ENCODE measurements at places on chromosomes 11 and 22.

DNA sequence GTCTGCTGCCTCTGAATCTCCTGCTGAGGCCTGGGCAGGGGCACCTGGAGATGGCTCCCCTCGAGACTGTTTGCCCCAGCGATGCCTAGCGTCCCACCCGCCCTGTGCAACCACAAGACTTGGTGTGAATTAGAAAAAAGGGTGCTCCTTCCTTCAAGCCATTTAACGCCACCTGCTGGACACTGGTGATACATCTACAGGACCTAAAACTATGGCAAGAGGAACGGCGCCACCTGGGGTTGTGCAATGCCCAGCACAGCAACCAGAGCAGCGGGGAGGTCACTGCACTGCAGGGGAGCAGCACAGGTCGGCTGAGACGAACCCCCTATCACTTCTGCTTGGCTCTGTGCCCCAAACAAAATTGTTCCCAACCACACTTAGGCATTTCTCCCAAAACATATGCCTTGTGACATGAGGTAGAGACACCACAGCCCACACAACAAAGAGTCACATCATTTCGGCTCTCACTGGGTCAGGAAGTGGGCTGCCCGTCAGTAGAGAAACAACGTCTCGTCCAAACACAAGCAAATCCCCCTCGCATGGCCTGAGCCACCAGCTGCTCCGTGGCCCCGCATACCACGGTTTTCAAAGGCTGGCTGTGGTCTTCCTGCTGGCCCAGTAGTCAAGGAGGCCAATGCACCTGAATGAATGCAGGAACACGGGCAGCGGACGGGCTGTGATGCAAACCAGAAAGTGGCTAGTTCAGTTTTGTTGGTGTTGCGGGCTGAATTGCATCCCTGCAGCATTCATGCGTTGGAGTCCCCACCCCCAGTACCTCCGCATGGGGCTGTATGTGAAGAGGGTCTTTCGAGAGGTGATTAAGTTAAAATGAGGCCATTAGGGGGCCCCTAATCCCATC lies 171.9 kb downstream of the SHANK2 start:
- peak; percentile 80 for DNase-seq

DNA sequence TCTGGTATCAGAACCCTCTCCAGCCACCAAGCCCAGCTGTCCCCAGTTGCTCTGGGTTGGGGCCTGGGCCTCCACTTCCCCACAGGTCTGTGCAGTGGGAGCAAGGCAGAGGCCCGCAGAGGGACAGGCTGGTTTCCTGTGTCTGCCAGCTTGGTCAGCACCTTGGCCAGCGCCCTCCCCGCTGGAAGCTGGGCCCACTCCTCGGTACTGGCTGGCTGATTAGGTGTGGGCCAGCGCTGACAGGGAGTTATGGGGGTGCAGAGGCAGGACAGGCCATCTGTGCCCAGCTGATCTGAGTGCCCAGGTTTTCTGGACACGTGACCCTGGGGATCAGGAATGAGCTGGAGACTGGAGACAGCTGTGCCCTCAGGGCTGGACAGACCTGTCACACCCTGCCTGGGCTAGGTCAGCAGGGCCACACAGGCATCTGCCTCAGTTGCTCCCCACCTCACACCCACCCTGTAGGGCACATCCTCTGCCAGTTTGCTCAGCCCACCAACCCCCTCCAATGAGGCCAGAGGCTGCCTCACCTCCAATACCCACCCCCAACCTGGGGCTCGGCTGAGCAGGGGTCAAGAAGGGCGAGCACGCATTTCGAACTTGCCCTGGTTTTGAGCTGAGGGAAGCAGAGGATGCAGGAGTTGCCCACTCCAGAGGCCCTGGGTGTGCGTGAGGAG lies 175.3 kb downstream of the IGLL1 start:
- peak; percentile 39 for DNase-seq

DNA sequence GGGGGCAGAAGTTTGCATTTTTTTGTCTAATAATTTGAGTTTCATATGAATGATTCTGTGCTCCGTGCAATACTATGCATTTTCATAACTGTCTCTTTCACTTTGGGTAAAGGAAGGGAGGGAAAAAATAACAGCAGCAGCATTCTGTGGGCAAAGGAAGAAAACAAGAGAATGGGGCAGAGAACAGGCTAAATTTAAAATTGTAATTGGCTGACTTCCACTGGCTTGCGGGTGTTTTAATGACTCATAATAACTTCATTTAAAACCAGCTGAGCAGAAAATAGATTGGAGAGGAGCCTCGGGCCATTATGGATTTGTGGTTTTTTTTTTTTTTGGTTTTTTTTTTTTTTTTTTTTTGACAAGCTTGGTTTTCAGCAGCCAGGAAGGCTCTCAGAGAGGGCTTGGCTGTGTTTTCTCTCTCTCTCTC lies 107.4 kb downstream of the ZBTB16 start:
- DNase-seq: no peak

- DNase-seq: peak; percentile 92
These were observed 2.2 kb downstream of the CALCA start for GRCh38 chr11:14969901-14970323.

DNA sequence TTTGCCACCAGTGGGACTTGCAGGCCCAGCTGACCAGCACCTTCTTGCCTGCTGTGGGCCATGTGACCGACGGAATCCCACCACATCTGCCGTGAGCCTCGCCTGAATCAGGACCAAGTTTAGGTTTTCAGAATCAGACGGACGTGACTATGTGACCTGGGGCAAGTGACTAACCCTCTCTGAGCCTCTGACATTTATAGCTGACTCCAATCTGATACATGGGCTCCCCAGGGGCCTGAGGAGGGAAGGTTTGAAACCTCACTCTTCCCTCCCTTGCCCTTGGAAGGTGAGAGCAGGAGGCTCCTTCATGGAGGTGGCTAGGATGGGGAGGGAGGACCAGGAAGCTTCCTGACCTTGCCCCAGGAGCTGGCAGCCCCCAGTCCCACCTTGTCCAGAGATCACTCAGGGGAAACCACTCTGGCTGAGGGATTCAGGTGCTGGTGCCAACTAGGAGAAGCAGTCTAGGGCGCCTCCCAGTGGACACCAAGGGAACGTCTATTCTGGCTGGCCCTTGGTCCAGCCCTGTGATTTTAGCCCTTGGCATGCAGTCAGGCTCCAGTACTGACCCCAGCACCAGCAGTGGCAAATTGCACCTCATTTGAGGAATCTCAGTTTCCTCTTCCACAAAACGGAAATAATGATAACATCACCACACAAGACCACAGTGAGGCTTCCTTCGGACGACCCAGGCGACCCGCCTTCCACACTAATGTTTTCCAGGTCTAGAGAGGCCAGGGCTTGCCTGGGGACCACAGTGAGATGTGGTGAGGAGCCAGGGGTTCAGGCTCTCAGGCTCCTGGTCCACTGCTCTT lies 47.2 kb upstream of the SYT7 start:
- DNase-seq: peak; percentile 86

- no peak for DNase-seq
These were observed 176.2 kb downstream of the SBF2 start for GRCh38 chr11:10117709-10118351.

GRCh38 chr11:17610085-17610894 lies 63.2 kb downstream of the OTOG start:
- DNase-seq: no peak

GRCh38 chr11:117796872-117797529 lies at the start of gene DSCAML1:
Gene DSCAML1 (minus strand): TSS chr11:117797216. CDS start chr11:117797079, 137 bp downstream.
- DNase-seq: no peak

DNA sequence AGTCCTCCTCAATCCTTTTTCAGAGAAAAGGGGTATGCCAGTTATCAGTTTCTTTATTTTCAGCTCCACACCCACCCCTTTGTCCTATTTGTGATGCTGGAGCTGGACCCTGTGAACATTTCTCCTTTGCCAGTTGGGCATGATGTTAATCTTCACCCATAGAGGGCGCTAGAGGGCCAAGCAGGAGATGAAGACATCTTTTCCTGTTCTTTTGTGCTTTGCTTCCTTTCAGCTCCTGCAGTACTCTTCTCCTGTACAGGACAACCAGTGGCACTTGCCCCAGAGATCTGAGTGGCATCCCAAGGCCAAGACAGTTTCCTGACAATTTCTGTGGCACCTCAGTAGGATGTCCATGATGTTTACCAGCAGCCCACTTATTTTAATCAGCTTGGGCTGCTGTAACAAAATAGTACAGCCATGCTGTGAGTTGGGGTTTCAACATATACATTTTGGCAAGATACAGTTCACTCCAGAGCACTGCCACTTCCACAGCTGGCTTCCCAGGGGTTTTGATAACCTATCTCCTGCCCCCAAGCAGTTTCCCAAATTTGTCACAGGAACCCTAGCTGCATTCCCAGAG lies 4.6 kb downstream of the SAA2 start:
- peak; percentile 69 for DNase-seq

GRCh38 chr11:35549787-35550186 lies 24.4 kb upstream of the PAMR1 start:
- no peak for DNase-seq

- no peak for DNase-seq
These were observed 47.8 kb downstream of the ARHGAP42 start for GRCh38 chr11:100734743-100735527.

- no peak for DNase-seq
These were observed 5.1 kb downstream of the PATE2 start for GRCh38 chr11:125773516-125773915.

DNA sequence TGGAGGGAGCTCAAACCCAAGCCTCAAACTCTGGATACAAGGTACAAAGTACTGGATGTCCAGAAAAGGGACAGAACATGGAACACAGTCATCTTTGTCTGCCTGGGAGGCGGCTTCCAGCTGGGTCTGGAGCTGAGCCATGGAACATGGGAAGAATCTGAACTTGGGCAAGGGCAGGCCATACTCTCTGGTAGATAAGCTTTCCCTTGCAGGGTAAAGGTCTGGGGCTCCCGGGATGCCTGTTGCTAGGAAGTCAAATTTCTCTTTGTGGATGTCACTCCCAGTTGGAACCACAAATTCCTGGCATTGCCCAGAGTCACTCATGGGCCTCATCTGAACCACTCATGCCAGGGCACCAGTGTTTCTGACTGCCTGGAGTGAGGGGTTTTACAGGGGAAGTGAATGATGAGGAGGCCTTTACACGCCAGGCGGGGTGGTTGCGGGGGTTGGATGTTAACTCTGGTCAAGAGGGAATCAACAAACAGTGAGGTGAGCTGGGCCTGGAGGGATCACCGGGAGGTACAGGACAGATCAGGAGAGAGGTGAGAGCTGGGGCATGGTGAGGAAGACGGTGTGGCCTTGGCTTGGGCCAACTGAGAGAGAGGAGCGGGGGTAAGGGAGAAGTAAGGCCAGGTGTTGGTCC lies 5.7 kb downstream of the FTH1 start:
- no peak for DNase-seq

- no peak for DNase-seq
These were observed 838.6 kb downstream of the TBC1D22A start for GRCh38 chr22:47600791-47601625.

GRCh38 chr11:116333001-116333535 lies 439.7 kb downstream of the BUD13 start:
- DNase-seq: peak; percentile 5

DNA sequence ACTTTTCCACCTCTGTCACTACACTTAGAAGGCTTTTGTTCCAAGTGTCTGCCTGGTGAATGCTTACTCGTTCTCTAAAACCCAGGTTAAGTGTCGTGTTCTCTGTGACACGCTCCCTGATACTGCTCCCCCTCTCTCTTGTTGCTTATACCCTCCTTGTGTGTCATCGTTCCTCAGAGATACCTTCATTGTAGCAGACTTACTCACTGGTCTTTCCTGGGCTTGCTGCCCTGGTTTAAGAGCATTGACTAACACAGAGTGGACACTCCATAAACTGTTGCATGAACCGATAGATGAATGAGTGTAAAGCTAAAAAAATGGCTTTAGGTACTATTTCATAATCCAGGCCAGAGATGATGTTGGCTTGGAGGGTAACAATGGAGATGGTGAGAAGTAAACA lies 171.3 kb downstream of the GRIK4 start:
- no peak for DNase-seq

DNA sequence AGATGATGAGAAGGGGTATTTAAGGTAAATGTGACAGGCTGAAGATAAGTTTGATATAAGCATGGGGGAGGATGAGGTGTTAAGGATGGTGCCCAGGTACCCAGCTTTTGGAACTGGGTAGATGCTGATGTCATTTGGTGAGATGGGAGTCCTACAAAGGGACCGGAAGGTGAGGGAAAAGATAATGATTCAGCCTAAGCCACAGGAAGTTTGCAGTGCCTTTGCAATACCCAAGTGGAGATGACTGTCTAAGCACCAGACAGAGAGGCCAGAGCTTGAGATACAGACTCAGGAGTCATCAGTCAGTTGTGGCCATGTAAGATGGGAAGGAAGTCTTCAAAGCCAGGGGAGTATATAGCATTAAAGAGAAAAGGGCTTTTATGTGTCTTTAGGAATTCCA lies 30.0 kb upstream of the SMCO4 start:
- no peak for DNase-seq

DNA sequence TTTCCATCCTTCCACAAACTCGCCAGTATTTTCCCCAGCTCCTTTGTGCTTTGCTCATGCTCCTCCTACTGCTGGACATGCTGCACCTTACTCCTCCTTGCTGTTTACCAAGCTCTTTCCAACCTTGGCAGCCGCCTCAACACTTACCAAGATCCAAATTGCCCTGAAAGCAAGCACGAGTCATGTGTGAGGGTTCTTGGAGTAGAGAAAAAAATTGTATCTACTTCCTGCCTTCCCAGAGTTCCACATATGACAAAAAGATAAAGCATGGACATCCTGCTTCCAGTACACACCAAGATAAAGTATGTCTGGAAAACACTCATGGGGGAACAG lies 767.5 kb downstream of the NTM start:
- DNase-seq: no peak

DNA sequence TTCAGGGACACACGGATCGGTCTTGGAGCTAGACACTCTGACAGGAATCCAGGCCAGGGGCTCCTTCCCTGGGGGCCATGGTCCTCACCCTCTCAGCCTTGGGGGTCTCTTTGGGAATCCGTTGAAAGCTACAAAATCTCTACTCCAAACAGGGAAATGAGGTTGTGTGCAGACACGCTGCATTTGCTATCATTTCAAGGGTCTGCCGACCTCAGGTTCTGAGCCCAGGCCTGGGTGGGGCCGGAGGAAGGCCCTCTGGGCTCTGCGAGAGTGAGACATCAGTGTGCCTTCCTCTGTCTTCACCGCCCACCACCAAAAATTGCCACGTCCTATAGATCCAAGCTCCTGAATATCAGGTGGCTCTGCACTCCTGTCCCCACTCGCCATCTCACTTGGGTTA lies 74.4 kb upstream of the FGF3 start:
- DNase-seq: no peak

GRCh38 chr11:83069441-83070043 lies 2.2 kb downstream of the RAB30 start:
- no peak for DNase-seq

GRCh38 chr11:116072601-116073410 lies 568.6 kb upstream of the CADM1 start:
- peak; percentile 67 for DNase-seq

- no peak for DNase-seq
These were observed 34.0 kb downstream of the SIK3 start for GRCh38 chr11:117064275-117064674.

Data from H9 (cell line).